Naive thymus-derived CD8-positive, alpha-beta T cell (primary cell): ENCODE measurements at places on chromosomes 7 and 10. TPM values are rescaled to one million over a fixed set of nuclear protein-coding genes. Genes with fewer than 3 reads are reported as not detected.

AMPH gene
- not detected for total RNA-seq

HIP1 gene
- 2.1 TPM for total RNA-seq

TAS2R3 gene
- 5.0 TPM for total RNA-seq

OPALIN gene
- not detected for total RNA-seq

PTF1A gene
- not detected for total RNA-seq

KCNH2 gene
- total RNA-seq = 1.6 TPM

WDR11 gene
- 54.4 TPM for total RNA-seq

STAMBPL1 gene
- 23.3 TPM for total RNA-seq

ODAD2 gene
- total RNA-seq = not detected

SPDYE8 gene
- not detected for total RNA-seq

PAPOLB gene
- total RNA-seq = not detected

HOXA2 gene
- total RNA-seq = not detected

TMEM229A gene
- total RNA-seq = not detected

WEE2 gene
- total RNA-seq = not detected
